Foreskin fibroblast (primary cell): ENCODE measurements at places on chromosomes 1 and 21.

DNA sequence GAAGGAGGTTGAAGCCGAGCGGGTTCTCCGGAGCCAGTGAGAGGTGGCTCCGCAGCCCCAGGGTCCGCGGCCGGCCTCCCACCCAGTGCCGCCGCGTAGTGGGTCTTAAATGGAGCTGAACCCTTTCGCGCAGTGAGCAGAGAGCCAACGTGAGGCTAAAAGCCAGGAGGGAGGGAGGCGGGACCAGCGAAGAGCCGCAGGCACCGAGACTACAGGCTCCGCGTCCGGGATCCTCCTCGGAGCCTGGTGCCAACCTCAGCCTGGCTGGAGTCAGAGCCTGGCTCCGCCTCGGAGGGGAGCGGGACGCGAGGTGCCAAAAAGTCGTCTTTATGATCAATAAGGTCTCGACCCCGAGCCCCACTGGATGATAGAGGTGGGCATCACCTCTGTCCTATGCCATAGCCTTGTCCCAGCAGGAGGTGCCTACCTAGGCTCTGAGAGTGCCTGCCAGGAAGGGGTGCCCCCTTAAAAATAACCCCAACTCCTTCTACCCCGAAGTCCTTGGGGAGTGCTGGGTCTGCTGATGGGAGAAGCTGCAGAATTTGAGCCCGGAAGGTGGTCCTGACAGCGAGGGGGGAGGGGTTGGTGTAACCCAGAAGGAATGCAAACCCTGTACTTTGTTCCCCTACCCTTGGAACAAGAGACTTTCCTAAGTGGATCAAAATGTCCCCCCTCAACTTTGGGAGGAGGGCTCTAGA lies 1.6 kb downstream of the IGSF21 start:
- DNase-seq: peak; percentile 12

- no peak for DNase-seq
Measured at GRCh38 chr1:94864821-94865220, 44.7 kb downstream of the SLC44A3 start.

- DNase-seq: peak; percentile 20
Measured at GRCh38 chr1:207084701-207085180, 3.9 kb upstream of the C4BPB start.

GRCh38 chr1:82542766-82543165 lies 742.0 kb downstream of the ADGRL2 start:
- DNase-seq: peak; percentile 29
